ENCODE measurements at places on chromosomes 16 and 17.

- DNase-seq: peak; percentile 30
Observed at GRCh38 chr17:47802341-47803022, 19.1 kb downstream of the OSBPL7 start.

- DNase-seq: no peak
Observed at GRCh38 chr17:75486951-75487350, 28.4 kb downstream of the CASKIN2 start.

- DNase-seq: no peak
Observed at GRCh38 chr16:2150418-2151187, 2.2 kb downstream of the RAB26 start.

DNA sequence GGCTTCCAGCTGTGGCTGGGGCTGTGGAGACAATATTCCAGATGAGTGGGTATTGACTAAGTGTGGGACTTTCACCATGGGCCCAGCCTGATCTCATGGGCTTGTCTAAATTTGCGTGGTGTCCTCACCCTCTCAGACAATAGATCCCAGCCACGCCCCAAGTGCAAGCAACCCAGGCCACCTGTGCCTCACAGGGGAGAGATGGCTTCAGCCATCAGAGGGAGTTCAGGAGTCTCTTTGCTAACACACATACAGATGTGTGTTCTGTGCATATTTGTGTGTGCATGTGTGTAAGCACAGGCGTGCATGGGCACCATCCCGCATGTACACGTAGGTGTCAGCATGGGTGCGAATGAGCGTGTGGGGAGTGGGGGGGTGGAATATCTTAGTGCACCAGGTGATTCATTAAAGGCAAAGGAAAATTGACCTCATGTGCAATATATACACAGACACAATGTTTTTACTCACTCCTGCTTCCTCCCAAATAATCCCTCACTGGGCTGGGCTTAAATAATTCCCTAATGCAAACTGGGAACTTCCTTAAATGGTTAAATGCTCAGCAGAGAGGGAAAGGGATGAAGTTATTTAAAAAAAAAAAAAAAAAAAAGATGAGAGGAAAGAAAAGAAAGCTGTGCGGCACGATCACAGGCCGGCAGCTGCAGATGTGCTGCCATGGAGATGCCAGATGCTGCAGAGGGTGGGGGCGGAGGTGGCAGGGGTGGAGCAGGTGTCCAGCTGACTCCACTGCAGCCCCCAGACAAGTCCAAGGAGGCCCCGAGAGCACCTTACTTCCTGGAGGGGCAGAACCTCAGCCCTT is 24.0 kb upstream of the CDC42EP4 start:
- DNase-seq: no peak

DNA sequence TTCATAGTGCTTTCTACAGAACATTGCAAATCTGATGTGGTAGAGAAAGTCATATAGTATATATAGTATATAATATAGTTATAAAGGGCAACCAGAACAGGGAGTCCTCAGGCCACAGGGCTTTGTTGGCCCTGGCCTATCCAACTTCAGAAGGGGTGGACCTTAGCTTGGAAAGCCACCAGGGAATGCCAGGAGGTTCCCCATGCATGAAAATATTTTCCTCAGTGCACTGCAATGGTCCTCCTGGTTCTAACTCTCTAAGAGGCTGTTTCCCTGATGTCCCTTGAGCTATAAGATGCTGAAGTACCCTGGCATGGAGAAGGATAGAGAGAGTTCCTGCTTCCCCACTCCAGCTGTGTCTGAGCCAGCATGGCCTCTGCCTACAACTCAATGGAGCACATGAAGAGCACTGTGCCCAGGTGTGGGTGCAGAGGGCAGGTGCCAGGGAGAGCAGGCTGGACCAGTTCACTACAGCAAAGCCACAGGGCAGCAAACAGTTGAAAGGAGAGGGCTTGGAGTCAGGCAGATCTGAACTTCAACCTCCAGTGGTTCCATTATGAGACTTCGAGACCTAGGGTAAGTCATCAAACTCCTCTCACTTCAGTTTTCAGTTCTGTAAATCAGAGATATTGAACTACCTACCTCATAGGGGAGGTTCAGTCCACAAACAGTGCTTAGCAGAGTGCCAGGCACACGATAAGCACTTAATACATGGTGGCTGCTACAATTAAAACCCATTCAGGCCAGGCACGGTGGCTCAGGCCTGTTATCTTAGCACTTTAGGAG is 183.1 kb downstream of the SALL1 start:
- no peak for DNase-seq

DNA sequence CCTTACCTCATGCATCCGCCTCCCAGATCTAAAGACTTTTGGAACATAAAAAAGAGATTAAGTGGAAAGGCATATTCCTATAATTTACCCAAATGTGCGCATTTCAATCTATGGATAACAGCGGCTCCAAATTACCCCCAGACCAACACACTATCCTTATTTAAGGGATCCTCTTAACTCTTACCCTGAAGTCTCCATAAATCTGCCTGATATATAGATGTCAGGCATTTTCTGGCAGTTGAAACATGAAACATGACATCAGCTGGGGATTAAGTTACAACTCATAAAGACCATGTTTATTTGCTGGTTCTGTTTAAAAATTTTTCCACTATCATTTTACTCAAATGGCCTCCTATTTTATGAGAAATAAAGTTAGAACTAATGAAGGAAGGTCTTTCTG is 478.5 kb upstream of the SALL1 start:
- no peak for DNase-seq

DNA sequence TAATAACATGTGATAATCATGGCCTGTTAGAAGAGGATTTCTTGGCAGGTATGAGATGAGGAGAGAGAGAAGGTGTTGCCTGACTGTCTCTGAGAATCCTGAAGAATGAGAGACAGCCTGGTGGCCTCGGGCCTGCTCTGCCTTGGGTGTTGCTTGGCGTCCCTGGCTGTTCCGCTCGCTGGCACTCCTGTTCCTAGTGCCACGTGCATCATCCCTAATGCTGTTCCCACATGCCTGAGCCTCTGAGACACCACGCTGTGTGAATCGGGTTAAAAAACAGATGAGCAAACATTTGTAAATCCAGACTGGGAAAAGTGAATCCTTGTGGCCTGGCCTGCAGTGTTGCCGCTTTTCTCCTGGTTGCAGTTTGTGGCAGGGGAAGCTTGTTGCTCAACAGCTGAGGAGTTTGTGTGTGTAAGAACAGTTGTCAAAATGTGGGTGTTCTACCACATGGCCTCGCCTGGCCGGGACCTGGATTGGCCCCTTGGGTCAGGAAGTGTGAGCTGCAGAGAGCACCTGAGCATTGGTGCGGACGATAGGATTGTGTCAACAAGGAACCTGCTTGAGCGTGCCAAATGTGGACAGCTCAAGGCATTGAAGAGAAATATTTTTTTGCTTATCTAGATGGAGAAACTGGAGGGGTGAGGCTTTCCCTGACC is 22.0 kb downstream of the UBN1 start:
- no peak for DNase-seq

GRCh38 chr17:71315568-71315967 is 805.3 kb upstream of the SOX9 start:
- DNase-seq: no peak

- DNase-seq: no peak
Observed at GRCh38 chr17:4969551-4970173, 2.0 kb upstream of the SPAG7 start.

- DNase-seq: no peak
Observed at GRCh38 chr16:86764551-86764950, 186.2 kb downstream of the FOXL1 start.
